ENCODE measurements at places on chromosomes 13 and 19.

DNA sequence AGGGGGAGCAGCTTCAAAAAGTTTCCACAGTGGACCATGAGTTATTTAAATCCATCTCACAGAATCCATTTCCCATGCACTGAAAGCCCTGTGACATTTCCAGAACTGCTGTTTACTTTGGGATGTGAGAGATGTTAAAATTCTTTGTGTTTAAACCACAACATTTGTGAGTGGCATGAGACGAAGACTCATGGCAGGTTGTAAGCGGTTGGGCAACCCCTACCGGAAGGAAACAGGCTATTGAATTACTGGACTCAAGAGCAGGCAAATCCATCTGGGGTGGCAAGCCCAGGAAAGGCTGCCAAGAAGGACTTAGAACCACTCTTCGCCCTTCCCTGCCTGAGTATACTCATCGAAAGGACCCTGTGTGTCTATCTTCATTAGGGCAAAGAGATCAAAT, 22.3 kb upstream of the CLDN10 start:
- DNase-seq, result no peak

- no peak for DNase-seq
These were observed 42.2 kb downstream of the UBL3 start for GRCh38 chr13:29808264-29808663.

- no peak for DNase-seq
These were observed 1.4 kb upstream of the PAN3 start for GRCh38 chr13:28136916-28137315.

GRCh38 chr19:14748601-14749000, 29.8 kb downstream of the ADGRE2 start:
- no peak for DNase-seq

- DNase-seq, result no peak
These were observed 978 bp downstream of the ERICH4 start for GRCh38 chr19:41443813-41444455.

All from NCI-H1417 treated with DMSO at 0.1 percent for 48 hours (cell line).